IMR-90 (cell line): ENCODE measurements at places on chromosomes 6 and 20.

DNA sequence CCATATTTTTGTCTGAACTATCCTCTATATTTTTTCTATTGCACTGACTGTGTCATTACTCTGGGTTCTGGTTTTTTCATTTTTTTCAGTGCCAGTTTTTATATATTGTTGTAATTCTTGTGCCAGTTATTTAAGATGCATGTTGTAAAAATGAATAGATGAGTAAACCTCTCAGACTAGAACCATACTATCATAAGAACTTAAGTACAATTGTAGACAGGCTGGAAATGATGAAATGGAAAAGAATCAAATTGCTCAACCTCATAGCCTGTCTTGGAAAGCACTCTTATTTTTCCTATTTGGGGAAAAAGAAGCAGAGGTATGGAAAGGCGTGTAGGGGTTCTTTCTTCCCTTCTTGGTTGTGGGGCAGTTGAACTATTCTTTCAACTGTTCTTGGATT is 30.2 kb downstream of the PANK2 start:
- DNase-seq: peak; percentile 54

- DNase-seq: no peak
These were observed 536 bp upstream of the MTFR2 start for GRCh38 chr6:136250686-136251008.

DNA sequence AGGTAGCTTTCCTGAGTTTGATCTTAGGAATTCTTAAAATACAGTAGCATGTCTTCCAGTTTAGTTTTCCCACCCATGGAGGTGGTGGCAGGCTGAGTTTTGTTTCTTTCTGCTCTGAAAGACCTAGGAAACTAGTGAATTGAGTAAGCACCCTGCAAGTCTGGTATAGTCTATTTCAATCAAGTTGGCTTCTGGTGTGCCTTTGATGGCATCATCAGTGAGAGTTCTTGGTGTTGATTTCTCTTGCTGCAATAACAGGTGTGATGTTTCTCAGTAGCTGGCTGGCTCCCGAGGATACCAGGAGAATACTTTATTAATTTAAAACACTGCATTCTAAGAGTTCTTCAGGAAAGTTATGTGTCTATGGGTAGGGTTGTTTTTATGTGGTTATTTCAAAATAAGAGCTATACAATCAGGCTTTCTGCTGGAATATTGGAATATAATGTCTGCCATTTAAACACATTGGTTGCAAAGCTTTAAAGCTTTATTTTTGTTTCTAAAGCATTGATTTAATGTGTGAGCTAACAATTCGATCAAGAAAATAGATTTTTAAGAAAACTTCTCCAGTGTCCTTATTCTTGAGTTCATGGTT is 19.0 kb downstream of the VAPB start:
- DNase-seq: no peak

GRCh38 chr20:25378884-25379733 is 11.5 kb downstream of the ABHD12 start:
- no peak for DNase-seq

DNA sequence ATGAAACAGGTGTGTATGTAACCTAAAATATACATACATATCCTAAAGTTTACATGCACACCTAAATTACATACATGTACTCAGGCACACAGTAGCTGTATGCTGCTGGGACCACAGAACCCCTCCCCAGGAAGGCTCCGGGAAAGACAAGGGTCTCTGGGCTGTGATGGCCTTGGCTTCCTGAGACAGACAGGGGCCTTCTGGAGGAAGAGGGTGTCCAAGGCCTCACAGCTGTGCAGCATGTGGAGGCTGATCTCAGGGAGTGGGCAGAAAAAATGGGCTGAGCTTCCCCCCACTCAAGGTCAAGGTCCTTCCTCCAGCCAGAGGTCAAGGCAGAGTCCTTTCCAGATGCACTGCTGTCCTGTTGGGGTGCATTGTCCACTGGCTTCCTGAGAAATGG is 129.1 kb upstream of the THBS2 start:
- DNase-seq: no peak

DNA sequence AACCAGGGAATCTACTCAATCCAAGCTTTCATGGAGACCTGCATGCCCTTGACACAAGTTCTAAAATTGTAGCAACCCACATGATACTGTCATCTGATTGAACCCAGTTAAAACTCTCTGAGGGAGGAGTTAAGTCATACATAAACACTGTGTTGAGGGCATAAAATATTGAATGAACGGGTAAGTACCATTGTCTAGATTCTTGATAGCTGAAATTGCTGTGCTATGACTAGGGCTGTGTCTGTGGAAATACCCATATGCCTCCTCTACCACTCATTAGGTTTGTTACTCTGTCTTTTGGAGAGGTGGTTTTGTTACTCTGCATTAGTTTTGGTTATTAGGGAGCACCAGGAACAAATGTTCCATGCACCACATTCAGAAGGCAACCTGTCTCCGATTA is 7.6 kb downstream of the ENPP4 start:
- no peak for DNase-seq
